IPS DF 19.7 (cell line): ENCODE measurements at places on chromosomes 4 and X.

DNA sequence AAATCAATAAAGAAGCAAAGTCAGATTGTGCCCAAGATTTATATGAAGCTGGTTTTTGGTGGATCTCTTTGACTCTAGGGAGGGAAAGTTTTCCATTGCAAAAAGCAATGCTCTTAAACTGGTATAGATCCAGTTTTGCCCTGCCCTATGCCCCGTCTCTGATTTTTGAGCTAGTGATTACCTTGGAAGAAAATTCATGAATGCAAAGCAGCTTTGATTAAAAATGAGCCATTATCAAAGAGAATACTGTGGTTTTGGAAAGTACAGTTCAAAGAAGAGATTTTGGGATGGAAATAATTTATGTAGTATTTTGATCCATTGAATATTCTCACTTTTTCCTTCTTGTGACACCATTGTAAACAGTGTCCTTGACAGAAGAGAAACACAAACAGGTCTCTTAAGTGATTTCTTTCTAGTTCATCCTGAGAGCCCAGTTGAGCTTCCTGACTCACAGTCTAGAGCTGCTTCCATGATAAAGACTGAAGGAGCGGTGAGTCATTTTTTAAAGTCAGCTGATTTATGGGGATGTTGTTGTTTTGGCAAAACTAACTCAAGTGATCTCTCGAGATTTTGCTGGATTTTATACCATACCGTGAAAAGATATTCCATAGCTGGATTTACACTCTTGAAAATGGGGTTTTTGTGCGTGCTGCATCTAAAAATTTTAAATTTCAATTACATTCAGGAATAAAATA is 76.7 kb downstream of the AFF1 start:
- DNase-seq, result peak; percentile 68

GRCh38 chr4:110988722-110989121 is 365.8 kb upstream of the PITX2 start:
- DNase-seq, result no peak

DNA sequence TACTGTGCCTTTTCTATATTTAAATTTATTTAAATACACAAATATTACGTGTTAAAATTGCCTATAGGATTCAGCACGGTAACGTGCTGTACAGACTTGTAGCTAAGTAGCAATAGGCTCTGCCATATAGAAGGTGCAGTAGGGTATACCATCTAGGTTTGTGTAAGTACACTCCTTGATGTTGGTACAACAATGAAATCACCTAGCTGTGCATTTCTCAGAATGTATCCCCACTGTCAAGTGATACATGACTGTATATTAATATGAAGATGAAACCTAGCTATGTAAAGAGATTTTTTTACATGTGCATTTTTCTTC is 431.2 kb downstream of the KCTD8 start:
- DNase-seq, result no peak

DNA sequence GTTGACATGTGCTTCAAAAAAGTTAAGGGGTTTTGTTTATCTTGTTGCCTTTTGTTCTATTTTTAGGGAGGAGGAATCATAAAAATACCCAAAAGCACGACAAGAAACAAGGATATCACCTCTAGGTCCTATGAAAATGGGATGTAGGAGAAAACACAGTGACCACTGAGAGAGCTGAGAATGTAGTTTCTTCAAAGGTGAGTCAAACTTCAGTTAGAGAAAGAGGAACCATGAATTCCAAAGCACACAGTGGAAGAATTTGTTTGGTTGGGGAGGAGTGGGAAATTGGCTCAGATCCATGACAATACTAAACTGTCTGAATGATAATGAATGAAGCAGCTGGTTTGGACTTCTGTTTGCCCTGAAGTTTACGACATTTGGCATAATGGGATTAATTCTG is 19.1 kb upstream of the FRYL start:
- no peak for DNase-seq

DNA sequence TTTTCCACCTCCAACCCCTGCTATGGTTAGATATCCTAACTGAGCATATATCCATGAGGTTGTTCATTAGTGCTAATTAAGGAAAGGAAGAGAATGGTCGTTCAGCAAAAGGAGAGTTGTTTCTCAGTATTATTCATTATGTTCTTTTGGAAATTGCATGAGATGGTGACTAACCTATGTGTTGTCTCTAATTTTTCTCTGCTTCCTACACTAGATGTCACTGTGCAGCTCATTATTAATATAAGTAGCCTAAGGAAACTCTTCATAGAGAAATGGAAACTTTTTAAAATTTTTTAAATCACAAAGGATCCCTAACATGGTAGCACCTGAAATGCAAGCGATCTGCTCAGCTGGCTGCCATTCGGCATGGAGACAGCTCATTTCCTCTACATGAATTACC is 67.7 kb upstream of the FAM9A start:
- DNase-seq, result no peak

- DNase-seq, result no peak
These were observed 25.4 kb downstream of the MBNL3 start for GRCh38 chrX:132463411-132463810.

- no peak for DNase-seq
These were observed 15.1 kb downstream of the SLC2A9 start for GRCh38 chr4:10006231-10006600.

DNA sequence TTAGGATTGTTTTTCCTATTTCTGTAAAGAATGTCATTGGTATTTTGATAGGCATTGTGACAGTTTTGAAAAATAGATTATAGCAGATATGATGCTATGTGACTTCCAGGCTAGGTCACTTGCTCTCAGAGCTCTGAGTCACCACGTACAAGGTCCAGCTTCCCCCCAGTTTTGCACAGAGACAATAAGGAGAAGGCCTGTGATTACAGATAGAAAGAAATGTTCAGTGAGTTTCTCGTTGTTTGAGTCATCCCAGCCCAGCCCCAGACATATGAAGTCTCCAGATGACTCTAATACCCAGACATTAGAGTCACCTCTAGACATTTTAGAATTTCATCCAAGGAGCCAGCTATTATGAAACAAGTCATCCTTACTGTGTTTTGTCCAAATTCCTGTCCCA is 57.2 kb downstream of the MFAP3L start:
- no peak for DNase-seq
